ENCODE measurements at places on chromosomes 7 and 10. TPM values are rescaled to one million over a fixed set of nuclear protein-coding genes. Genes with fewer than 3 reads are reported as not detected.

DNA sequence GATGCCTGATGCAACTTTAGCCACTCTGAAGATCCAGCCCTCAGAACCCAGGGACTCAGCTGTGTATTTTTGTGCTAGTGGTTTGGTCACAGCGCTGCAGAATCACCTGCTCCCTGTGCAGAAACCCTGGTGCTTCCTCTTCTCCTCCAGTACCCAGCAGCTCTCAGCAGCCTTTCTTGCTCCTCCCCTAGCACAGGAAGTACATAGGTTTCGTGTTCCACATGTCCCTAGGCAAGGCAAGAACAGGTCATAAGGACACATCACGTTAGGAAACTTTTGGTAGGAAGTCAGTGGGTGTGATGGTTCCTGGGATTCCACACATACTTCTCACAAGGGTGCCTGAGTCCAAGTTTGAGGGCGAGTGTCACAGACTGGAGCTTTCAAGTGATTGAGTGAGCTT is 167.9 kb upstream of the PRSS1 start:
- no peaks in the 10 kb centered on the region for H3K36me3 ChIP-seq
- H3K27ac ChIP-seq, result peak overlapping the region; percentile 57
- peaks cover 30% of the 10 kb centered on the region for H3K4me1 ChIP-seq

GRCh38 chr10:69303632-69304051 is 25.3 kb downstream of the HK1 start:
- DNase-seq, result peak; percentile 49
- peaks cover 1% of the 10 kb centered on the region for H3K27me3 ChIP-seq
- H3K27ac ChIP-seq, result no peak overlapping the region
- H3K36me3 ChIP-seq, result no peaks in the 10 kb centered on the region
- peaks cover 5% of the 10 kb centered on the region for H3K4me1 ChIP-seq

- H3K36me3 ChIP-seq, result no peaks in the 10 kb centered on the region
- H3K4me1 ChIP-seq, result peaks cover 16% of the 10 kb centered on the region
- H3K27me3 ChIP-seq, result no peaks in the 10 kb centered on the region
Measured at GRCh38 chr10:91410638-91411371, 661 bp downstream of the HECTD2 start.

The TNS3 gene
- 0.31 TPM for total RNA-seq

- no peaks in the 10 kb centered on the region for H3K27me3 ChIP-seq
- DNase-seq, result no peak
- peaks cover 4% of the 10 kb centered on the region for H3K4me1 ChIP-seq
- H3K4me3 ChIP-seq, result no peak overlapping the region
- no peaks in the 10 kb centered on the region for H3K36me3 ChIP-seq
Measured at GRCh38 chr10:12748186-12748585, 253.3 kb downstream of the CCDC3 start.

GRCh38 chr7:44259547-44260457 is 59.0 kb downstream of the YKT6 start:
- H3K36me3 ChIP-seq, result no peaks in the 10 kb centered on the region
- DNase-seq, result peak; percentile 45
- H3K4me3 ChIP-seq, result no peak overlapping the region
- H3K4me1 ChIP-seq, result peaks cover 38% of the 10 kb centered on the region
- H3K27ac ChIP-seq, result peak overlapping the region; percentile 66

The VWDE gene
- 3.2 TPM for total RNA-seq

GRCh38 chr7:126856691-126857291 is 395.9 kb downstream of the GRM8 start:
- H3K36me3 ChIP-seq, result no peaks in the 10 kb centered on the region
- H3K27ac ChIP-seq, result no peak overlapping the region
- H3K4me1 ChIP-seq, result no peaks in the 10 kb centered on the region
- no peak overlapping the region for H3K4me3 ChIP-seq

- H3K27ac ChIP-seq, result no peak overlapping the region
- H3K4me1 ChIP-seq, result peaks cover 11% of the 10 kb centered on the region
- no peak overlapping the region for H3K4me3 ChIP-seq
Measured at GRCh38 chr10:70555371-70555770, 47.2 kb downstream of the PRF1 start.

The BMPER gene
- not detected for total RNA-seq

- H3K27me3 ChIP-seq, result no peaks in the 10 kb centered on the region
- H3K36me3 ChIP-seq, result no peaks in the 10 kb centered on the region
- peak overlapping the region; percentile 91 for H3K27ac ChIP-seq
- H3K4me1 ChIP-seq, result peaks cover 87% of the 10 kb centered on the region
Measured at GRCh38 chr10:110414548-110415309, 83.0 kb upstream of the DUSP5 start.

Data from activated CD4-positive, alpha-beta memory T cell treated with anti-CD3 and anti-CD28 coated beads for 36 hours (primary cell).